ENCODE measurements at places on chromosomes 7 and 10.

DNA sequence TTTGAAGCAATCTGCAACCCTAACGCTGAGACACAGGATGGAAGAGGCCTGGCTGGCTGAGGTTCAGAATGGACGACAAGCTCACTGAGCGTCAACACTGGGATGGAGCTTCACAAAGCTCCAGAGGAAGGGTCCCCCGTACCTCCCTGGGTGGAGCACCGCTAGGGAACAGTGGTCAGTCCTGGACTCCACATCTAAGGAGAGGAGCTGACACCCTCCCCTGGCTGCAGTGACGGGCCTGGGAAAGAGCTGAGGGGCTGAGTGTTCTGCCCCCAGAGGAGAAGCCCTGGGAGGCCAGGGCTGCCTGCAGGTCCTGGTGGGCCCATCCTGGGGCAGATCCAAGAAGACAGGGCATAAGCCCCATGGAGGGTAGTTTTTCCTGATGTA lies 146.2 kb downstream of the ARHGAP22 start:
- DNase-seq, result no peak

- no peak for DNase-seq
These were observed 266.0 kb downstream of the C7orf25 start for GRCh38 chr7:42645906-42646305.

GRCh38 chr7:44307301-44307900 lies 18.0 kb downstream of the CAMK2B start:
- peak; percentile 23 for DNase-seq

- DNase-seq, result no peak
These were observed 254.3 kb downstream of the CDK14 start for GRCh38 chr7:90850471-90850870.

DNA sequence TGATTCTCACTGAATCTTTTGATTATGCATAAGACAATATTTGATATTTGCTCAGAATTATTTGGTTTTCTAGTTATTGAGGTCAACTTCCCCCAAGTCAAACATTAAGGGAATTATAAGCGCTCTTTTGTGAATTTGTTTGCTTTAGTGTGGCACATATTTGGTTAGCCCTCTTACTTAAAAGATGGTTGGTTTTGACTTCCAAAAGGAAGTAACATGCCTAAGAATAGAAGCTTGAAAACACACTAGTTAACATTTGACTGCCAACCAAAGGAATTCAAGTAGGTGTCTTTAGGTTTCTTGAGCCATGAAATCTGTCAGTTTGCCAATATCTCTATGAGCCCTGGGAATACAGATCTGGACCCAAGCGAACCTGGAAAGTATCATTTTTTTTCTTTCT lies 24.9 kb downstream of the STEAP4 start:
- no peak for DNase-seq

DNA sequence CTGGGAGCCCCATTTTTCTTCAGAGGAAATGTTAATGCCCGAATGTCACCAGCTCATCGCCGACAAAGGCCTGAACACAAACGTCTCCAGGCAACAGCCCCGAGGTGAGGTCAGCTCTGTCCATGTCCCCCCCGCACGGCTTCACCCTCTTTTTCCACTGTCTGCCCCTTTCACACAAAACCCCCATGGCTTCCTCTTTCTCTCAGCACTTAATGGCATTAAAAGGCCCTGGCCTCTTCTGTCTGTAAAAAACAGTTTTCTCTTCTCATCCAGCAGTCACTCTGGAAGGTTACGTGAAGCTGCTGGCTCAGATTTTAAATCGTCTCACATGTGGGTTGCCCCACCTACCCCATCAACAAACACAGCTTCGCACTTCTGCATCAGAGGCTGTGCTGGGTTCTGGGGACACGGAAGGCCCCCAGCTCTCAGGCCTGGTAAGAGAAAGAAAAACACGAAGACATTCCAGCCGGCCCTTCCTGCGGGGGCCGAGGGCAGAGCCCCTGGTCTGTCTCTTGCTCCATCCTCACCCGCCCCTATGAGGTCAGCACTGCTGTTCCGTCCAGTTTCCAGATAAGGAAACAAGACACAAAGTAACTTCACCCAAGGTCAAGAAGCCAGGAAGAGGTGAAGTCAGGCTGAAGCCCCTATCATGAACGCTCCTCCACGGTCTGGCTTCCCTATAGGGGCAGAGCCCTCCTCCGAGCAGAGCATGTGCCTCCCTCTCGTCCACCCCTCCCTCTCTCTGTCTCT lies 91.1 kb upstream of the PDGFA start:
- DNase-seq, result no peak

- DNase-seq, result no peak
These were observed 42.3 kb upstream of the DUSP5 start for GRCh38 chr10:110455446-110455845.

DNA sequence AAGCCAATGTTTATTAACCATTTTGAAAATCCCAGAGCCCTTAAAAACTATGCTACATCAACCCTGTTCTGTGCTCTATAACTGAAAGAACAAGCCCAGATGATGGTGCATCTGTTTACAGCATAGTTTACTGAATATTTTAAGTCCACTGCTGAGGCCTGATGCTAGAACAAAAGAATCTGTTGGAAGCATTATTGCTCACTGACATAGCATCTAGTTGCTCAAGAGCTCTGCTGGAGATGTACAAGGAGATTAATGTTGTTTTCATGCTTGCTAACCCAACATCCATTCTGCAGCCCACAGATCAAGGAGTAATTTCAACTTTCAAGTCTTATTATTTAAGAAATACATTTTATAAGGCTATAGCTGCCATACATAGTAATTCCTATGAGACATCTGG lies 181.3 kb upstream of the FEZF1 start:
- DNase-seq, result no peak

DNA sequence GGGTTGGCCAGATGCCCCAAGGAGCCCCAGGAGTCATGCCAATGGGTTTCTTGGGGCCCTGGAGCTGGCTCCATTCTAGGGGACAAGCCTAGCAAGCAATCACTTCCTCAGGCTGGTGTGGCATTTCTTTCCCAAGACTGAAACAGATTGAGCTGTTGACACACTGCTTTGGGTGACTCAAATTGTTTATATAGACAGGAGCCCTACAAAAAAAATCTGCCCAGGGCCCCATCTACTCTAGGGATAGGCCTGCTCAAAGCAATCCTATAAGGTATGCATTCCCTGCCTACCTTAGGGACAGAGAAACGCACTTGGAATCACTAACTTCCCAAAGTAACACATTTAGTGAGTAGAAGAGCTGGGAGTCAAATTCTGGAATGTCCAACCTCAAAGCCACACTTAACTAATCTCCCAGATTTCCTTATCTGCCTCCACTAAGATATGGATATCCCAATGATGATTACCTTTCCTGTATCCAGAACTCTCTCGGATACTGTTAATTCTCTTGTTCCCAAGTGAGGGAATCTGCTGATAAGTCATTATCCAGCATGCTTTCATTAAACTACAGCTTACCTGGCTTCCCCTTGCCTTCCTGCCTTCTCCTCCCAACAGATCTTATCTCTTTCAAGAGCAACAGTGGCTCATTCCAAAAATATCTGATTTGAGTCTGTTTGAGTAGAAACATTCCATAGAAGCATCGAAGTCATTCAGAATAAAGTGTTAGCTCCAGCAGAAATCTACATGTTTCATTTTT lies 3.1 kb downstream of the ABLIM1 start:
- no peak for DNase-seq

- no peak for DNase-seq
These were observed 37.1 kb downstream of the SVOPL start for GRCh38 chr7:138663725-138664710.

GRCh38 chr7:143406002-143406357 lies 2.7 kb downstream of the EPHA1 start:
- no peak for DNase-seq

DNA sequence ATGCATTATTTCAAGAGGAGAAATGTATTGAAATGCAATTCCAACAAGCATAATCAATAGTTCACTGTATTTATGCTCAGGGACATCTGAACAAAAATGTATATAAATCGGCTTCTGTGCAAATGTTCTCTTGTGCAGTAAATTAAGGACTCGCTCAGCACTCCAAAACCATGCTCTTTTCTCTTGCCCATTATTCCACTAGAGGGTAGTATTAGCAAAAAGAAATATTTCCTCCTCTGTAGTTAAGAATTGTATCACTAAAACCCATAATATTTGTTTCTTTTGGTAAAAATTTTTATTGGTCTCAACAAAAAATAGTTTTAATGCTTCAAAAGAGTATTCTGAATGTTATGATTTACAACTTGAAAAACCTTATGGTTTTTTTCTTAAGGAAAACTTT lies 803.1 kb downstream of the PCDH15 start:
- DNase-seq, result no peak

GRCh38 chr7:33874943-33875342 lies 30.4 kb upstream of the BMPER start:
- DNase-seq, result peak; percentile 47

- no peak for DNase-seq
These were observed 171.2 kb downstream of the PTPRN2 start for GRCh38 chr7:158416283-158416933.

GRCh38 chr10:101221549-101221948 lies 7.7 kb downstream of the LBX1 start:
- no peak for DNase-seq

- DNase-seq, result peak; percentile 49
These were observed 233.9 kb upstream of the CACNA2D1 start for GRCh38 chr7:82677493-82677892.

GRCh38 chr7:80379034-80379982 lies 132.6 kb downstream of the GNAT3 start:
- no peak for DNase-seq

- DNase-seq, result no peak
These were observed 85.8 kb upstream of the PITRM1 start for GRCh38 chr10:3258394-3258793.

GRCh38 chr7:107286751-107287621 lies 118.2 kb downstream of the HBP1 start:
- DNase-seq, result no peak

- no peak for DNase-seq
These were observed 12.6 kb downstream of the FFAR4 start for GRCh38 chr10:93579089-93579488.

DNA sequence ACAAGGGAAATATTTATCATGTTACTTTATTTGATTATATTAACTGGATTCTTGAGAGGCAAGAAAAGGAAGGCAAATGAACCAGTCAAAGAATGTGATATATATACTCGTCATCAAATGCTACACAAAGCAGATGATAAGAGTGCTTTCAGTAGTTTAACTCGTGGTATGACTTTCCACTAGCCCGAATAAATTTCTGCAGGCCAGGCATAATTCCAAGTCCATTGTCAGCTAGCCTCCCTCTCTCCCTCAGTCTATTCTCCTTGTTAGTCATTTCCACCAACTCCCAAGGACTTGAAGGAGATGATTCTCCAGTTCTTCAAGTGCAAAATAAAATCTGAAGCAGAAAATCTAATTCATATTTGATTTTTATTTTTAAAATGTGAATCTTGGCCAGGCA lies 190.5 kb downstream of the GLI3 start:
- no peak for DNase-seq

DNA sequence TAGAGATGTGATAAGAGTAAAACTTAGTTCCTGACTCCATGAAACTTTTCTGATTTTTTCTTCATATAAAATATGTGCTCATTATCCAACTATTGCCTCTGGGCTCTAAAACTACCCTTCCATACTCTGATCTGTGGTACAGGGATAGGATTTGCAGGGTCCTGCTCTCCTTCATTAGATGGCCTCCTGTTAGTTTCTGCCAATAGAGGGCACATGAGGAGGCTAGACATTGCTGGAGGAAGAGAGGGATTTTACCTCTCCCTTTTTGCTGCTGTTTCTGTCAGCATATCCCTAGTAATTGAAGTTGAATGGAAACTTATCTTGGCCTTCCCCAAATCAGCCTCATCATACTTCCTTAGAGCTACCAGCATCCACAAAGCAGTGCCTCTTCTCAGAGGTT lies 269.4 kb downstream of the NXPH1 start:
- no peak for DNase-seq

DNA sequence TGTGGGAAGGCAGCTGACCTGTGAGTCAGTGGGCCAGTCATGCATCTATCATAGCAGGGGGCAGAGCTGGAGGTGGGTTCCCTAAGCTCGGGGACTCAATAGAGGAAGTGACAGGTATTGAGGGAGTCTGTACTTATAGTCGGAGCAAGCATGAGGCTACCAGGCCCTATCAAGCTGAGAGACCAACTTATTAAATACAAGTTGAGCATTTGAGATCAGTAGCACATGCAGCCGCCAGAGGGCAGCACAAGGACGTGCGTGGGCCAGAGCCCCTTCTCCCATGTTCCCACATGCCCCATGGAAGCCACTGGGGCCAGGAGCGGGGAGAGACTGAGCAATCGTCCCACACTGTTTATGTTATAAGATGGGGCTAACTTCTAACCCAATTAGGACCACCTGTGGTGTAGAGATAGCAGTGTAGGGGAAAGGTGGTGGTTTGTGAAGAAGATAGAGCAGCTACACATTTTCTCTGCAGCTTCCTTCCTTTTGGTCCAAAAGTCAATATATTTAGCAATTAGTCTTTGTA lies 13.0 kb upstream of the STK31 start:
- DNase-seq, result no peak

- DNase-seq, result no peak
These were observed 375 bp upstream of the FGF8 start for GRCh38 chr10:101776161-101776817.

DNA sequence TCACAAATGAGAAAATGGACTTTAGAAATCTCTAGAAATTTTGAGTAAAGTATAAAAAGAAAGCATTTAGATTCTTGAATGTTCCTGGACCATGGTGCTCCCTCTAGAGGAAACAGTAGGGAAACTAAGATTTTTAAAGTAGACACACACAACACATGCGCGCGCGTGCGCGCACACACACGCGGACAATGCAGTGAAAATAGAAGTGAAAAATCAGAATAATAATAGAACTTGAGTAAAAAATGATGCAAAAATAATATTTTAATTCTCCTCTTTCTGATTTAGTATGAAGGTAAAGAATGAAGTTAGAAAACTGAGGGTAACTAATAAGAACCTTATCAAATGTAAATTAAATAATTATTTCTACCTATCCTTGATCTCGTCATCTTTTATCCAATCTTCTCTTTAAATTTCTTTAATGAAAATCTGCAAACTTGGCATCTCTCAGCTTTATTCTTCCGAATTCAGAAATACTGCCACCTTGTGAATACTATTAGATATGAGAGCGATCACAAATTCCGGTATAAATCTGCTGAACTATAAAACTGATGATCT lies 117.0 kb upstream of the AMPH start:
- DNase-seq, result no peak

Measured in NCI-H446 treated with DMSO at 0.1 percent for 48 hours (cell line).